Upper lobe of left lung (tissue), 6 donors: ENCODE measurements at places on chromosomes 6 and 20. TPM values are rescaled to one million over a fixed set of nuclear protein-coding genes. Genes with fewer than 3 reads are reported as not detected.

Gene LRRN4
- 39.8 TPM for total RNA-seq

Gene TGM2
- 324 TPM for total RNA-seq

Gene KHDC1L
- not detected for total RNA-seq

Gene CRISP2
- not detected for total RNA-seq

Gene LY6G5C
- not detected for total RNA-seq

Gene STK38
- 39.0 TPM for total RNA-seq

Gene PHACTR1
- 114 TPM for total RNA-seq

Gene ALDH8A1
- 2.7 TPM for total RNA-seq

Gene E2F3
- total RNA-seq, result 6.8 TPM

Gene TBXT
- not detected for total RNA-seq

Gene TFAP2C
- total RNA-seq, result 6.9 TPM
